Activated naive CD4-positive, alpha-beta T cell treated with anti-CD3 and anti-CD28 coated beads for 36 hours (primary cell): ENCODE measurements at places on chromosomes 3 and 15. TPM values are rescaled to one million over a fixed set of nuclear protein-coding genes. Genes with fewer than 3 reads are reported as not detected.
A peak's percentile ranks its signal among the peaks of the same experiment; 100 is the strongest.

DNA sequence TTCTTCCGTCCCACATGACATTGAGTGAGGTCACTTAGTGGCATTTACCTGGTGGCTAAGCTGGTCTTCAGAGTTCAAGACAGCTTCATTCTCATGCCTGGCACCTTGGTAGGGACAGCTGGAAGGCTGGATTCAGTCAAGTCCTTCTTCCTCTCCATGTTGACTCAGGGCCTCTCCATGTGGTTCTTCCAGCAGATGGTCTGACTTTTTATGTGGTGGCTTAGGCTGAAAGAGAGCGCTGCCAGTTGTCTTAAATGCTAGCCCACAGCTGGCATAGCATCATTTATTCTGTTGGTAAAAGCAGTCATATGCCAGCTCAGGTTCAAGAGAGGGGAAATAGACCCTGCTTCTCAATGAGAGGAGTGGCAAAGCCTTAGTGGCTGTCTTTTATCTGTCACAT lies 53.0 kb upstream of the CTDSPL start:
- H3K4me3 ChIP-seq, result no peak overlapping the region
- H3K36me3 ChIP-seq, result no peaks in the 10 kb centered on the region
- no peaks in the 10 kb centered on the region for H3K27me3 ChIP-seq
- DNase-seq, result no peak
- peaks cover 3% of the 10 kb centered on the region for H3K4me1 ChIP-seq
- no peak overlapping the region for H3K27ac ChIP-seq

DNA sequence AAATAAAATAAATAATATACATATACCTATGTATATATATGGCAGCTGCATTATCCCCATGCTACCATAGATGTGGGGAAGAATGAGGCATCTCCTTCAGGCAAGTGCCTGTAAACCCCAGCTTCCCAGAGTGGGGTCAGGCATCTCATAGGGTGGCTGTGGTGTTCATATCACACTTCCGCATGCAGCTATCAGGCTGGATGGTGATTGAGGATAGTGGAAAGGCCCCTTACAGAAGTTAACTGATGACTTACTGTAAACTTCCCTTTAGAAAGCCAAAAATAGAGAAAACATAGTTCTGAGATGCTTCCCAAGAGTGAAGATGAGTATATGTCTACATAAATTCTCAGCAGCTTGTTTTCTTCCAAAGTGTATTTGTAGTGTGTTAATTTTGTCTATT lies 3.5 kb upstream of the PP2D1 start:
- no peaks in the 10 kb centered on the region for H3K27me3 ChIP-seq
- no peak for DNase-seq
- no peaks in the 10 kb centered on the region for H3K36me3 ChIP-seq
- no peaks in the 10 kb centered on the region for H3K4me1 ChIP-seq
- no peak overlapping the region for H3K27ac ChIP-seq

DNA sequence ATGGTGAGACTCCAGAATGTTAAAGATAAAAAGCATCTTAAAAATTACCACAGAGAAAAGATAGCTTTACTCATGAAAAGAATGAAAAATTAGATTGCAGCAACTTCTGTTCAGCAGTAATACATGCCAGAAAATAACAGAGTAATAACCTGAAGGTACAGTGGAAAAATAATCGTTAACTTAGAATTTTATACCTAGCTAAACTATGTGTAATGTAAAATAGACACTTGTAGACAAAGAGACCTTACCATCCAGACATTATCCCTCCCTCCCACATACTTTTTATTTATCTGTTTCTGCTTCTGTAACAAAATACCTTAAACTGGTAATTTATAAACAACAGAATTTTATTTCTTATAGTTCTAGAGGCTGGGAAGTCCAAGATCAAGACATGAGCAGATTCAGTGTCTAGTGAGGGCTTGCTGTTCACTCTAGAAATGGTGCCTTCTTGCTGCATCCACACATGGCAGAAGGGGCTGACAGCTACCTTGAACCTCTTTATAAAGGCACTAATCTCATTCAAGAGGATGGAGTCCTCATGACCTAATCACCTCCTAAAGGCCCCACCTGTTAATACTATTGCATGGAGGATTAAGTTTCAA lies 90.7 kb downstream of the COL6A6 start:
- H3K4me3 ChIP-seq, result no peak overlapping the region
- DNase-seq, result no peak
- H3K27ac ChIP-seq, result no peak overlapping the region
- H3K4me1 ChIP-seq, result no peaks in the 10 kb centered on the region
- no peaks in the 10 kb centered on the region for H3K36me3 ChIP-seq

GRCh38 chr3:72903004-72903403 lies 15.2 kb downstream of the GXYLT2 start:
- H3K36me3 ChIP-seq, result no peaks in the 10 kb centered on the region
- no peak overlapping the region for H3K27ac ChIP-seq
- no peaks in the 10 kb centered on the region for H3K27me3 ChIP-seq
- H3K4me1 ChIP-seq, result no peaks in the 10 kb centered on the region

GRCh38 chr15:101424984-101425383 lies 64.5 kb downstream of the PCSK6 start:
- no peak overlapping the region for H3K4me3 ChIP-seq
- H3K36me3 ChIP-seq, result no peaks in the 10 kb centered on the region
- no peaks in the 10 kb centered on the region for H3K27me3 ChIP-seq

DNA sequence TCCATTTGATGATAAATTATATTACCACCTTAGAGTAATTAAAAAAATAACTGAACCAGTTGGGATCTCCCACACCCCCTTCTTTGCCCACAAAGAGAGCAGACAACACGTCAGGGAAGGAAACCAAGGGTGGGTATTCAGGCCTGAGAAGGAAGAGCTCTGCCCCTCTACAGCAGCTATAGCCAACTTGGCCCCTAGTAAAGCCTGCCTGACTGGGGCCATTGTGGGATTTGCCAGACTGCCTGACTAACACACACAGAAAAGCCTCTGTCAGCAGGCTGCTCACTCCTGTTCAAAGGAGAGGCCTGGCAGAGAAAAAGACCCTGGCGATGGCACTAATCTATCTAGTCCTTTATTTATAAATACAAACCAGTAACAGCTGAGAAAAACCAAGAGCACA lies 41.4 kb downstream of the ATP8B4 start:
- peaks cover 9% of the 10 kb centered on the region for H3K27me3 ChIP-seq
- no peak for DNase-seq
- no peaks in the 10 kb centered on the region for H3K4me1 ChIP-seq
- no peak overlapping the region for H3K4me3 ChIP-seq
- no peaks in the 10 kb centered on the region for H3K36me3 ChIP-seq

DNA sequence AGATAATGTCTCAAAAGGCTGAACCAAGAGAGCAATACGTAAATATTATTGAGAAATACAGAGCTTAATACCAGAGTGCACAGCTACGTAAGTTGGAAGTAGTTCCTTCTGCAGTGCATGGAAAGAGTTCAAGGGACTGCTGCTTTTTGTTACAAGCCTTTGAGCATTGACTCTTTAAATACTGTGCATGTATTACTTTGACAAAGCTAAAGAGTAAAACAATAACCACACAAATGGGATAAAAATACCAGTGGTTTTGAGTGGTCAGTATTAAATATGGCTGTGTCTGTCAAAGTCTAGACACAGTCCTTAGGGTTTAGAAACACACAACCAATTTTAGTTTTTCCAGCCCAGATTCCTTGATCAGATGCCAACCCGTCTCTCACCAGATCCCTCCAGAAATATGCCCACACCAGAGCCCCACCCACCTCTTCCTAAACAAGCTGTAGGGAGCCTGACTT lies 62.1 kb downstream of the SSR3 start:
- DNase-seq, result no peak
- no peaks in the 10 kb centered on the region for H3K27me3 ChIP-seq
- no peak overlapping the region for H3K4me3 ChIP-seq

- DNase-seq, result no peak
- H3K36me3 ChIP-seq, result peaks cover 53% of the 10 kb centered on the region
- peaks cover 23% of the 10 kb centered on the region for H3K4me1 ChIP-seq
- H3K27ac ChIP-seq, result no peak overlapping the region
- no peaks in the 10 kb centered on the region for H3K27me3 ChIP-seq
- H3K4me3 ChIP-seq, result no peak overlapping the region
Measured at GRCh38 chr3:69178838-69179739, 56.7 kb upstream of the LMOD3 start.

- peak overlapping the region; percentile 89 for H3K27ac ChIP-seq
- H3K4me3 ChIP-seq, result peak overlapping the region; percentile 98
- DNase-seq, result no peak
- H3K27me3 ChIP-seq, result no peaks in the 10 kb centered on the region
- H3K4me1 ChIP-seq, result peaks cover 38% of the 10 kb centered on the region
Measured at GRCh38 chr3:11643201-11643603, 513 bp downstream of the VGLL4 start.

- no peak overlapping the region for H3K27ac ChIP-seq
- no peaks in the 10 kb centered on the region for H3K4me1 ChIP-seq
- no peaks in the 10 kb centered on the region for H3K36me3 ChIP-seq
- DNase-seq, result no peak
- no peak overlapping the region for H3K4me3 ChIP-seq
- H3K27me3 ChIP-seq, result peaks cover 2% of the 10 kb centered on the region
Measured at GRCh38 chr15:49439678-49440395, 16.8 kb downstream of the FGF7 start.

- H3K4me1 ChIP-seq, result no peaks in the 10 kb centered on the region
- H3K36me3 ChIP-seq, result no peaks in the 10 kb centered on the region
- no peak overlapping the region for H3K4me3 ChIP-seq
- no peak overlapping the region for H3K27ac ChIP-seq
Measured at GRCh38 chr3:9230596-9230995, 18.9 kb downstream of the SRGAP3 start.

GRCh38 chr3:4939276-4939675 lies 40.0 kb upstream of the BHLHE40 start:
- no peak for DNase-seq
- H3K36me3 ChIP-seq, result no peaks in the 10 kb centered on the region
- peaks cover 15% of the 10 kb centered on the region for H3K4me1 ChIP-seq
- H3K4me3 ChIP-seq, result no peak overlapping the region
- no peaks in the 10 kb centered on the region for H3K27me3 ChIP-seq
- H3K27ac ChIP-seq, result no peak overlapping the region

GRCh38 chr3:166274351-166275023 lies 437.3 kb upstream of the BCHE start:
- no peaks in the 10 kb centered on the region for H3K27me3 ChIP-seq
- H3K36me3 ChIP-seq, result no peaks in the 10 kb centered on the region
- H3K4me1 ChIP-seq, result no peaks in the 10 kb centered on the region
- H3K27ac ChIP-seq, result no peak overlapping the region
- H3K4me3 ChIP-seq, result no peak overlapping the region
- no peak for DNase-seq

GRCh38 chr15:35691173-35691761 lies 145.3 kb upstream of the DPH6 start:
- DNase-seq, result no peak
- no peaks in the 10 kb centered on the region for H3K4me1 ChIP-seq
- peaks cover 19% of the 10 kb centered on the region for H3K27me3 ChIP-seq
- H3K4me3 ChIP-seq, result no peak overlapping the region
- H3K36me3 ChIP-seq, result no peaks in the 10 kb centered on the region

GRCh38 chr15:68725736-68726135 lies 95.0 kb downstream of the ANP32A start:
- H3K4me1 ChIP-seq, result no peaks in the 10 kb centered on the region
- no peak overlapping the region for H3K4me3 ChIP-seq
- H3K27me3 ChIP-seq, result peaks cover 4% of the 10 kb centered on the region
- DNase-seq, result no peak

GRCh38 chr3:73804204-73804603 lies 179.5 kb upstream of the PDZRN3 start:
- no peak overlapping the region for H3K27ac ChIP-seq
- no peaks in the 10 kb centered on the region for H3K36me3 ChIP-seq
- H3K27me3 ChIP-seq, result peaks cover 2% of the 10 kb centered on the region
- DNase-seq, result no peak

- peaks cover 3% of the 10 kb centered on the region for H3K27me3 ChIP-seq
- peaks cover 11% of the 10 kb centered on the region for H3K4me1 ChIP-seq
Measured at GRCh38 chr3:45209526-45209925, 16.6 kb downstream of the TMEM158 start.

GRCh38 chr3:157618075-157618760 lies 115.0 kb upstream of the VEPH1 start:
- peaks cover 13% of the 10 kb centered on the region for H3K27me3 ChIP-seq
- H3K4me1 ChIP-seq, result peaks cover 5% of the 10 kb centered on the region
- no peak overlapping the region for H3K4me3 ChIP-seq
- H3K27ac ChIP-seq, result no peak overlapping the region

GRCh38 chr3:53817809-53818208 lies 28.4 kb downstream of the CHDH start:
- peaks cover 2% of the 10 kb centered on the region for H3K4me1 ChIP-seq
- no peaks in the 10 kb centered on the region for H3K36me3 ChIP-seq
- DNase-seq, result no peak
- peaks cover 3% of the 10 kb centered on the region for H3K27me3 ChIP-seq
- no peak overlapping the region for H3K27ac ChIP-seq

GRCh38 chr3:35664460-35664919 lies 25.2 kb downstream of the ARPP21 start:
- no peak overlapping the region for H3K4me3 ChIP-seq
- no peak for DNase-seq
- no peaks in the 10 kb centered on the region for H3K27me3 ChIP-seq
- H3K4me1 ChIP-seq, result no peaks in the 10 kb centered on the region

GRCh38 chr3:171516765-171517164 lies 56.6 kb upstream of the TNIK start:
- H3K4me1 ChIP-seq, result peaks cover 1% of the 10 kb centered on the region
- H3K4me3 ChIP-seq, result no peak overlapping the region
- no peaks in the 10 kb centered on the region for H3K27me3 ChIP-seq
- H3K27ac ChIP-seq, result no peak overlapping the region

DNA sequence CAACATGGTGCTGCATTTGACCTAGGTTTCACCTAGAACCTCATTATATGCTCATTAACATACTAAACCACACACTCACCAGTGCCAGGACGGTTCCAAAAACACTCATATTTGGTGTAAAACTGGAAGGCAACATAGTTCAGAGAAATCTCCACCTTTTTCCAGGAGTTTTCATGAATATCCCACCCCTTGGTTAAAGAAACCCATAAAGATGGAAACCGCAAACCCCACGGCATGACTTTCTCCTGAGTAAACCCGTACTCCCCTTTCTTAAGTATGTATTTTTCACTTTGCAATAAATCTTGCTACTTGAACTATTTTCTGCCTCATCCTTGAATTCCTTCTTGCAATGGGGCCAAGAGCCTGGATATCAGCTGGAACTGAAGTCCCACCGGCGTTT lies 379.3 kb downstream of the MAGI1 start:
- no peak overlapping the region for H3K4me3 ChIP-seq
- H3K27me3 ChIP-seq, result no peaks in the 10 kb centered on the region
- H3K4me1 ChIP-seq, result no peaks in the 10 kb centered on the region

GRCh38 chr3:166810741-166811445 lies 569.2 kb downstream of the ZBBX start:
- no peak overlapping the region for H3K27ac ChIP-seq
- H3K36me3 ChIP-seq, result no peaks in the 10 kb centered on the region
- H3K4me3 ChIP-seq, result no peak overlapping the region
- no peaks in the 10 kb centered on the region for H3K4me1 ChIP-seq

Gene PLSCR1
- total RNA-seq, result 60.1 TPM

Gene UROC1
- not detected for total RNA-seq

Gene MYL3
- total RNA-seq, result not detected

Gene ZMYND10
- 0.54 TPM for total RNA-seq

Gene PTH1R
- total RNA-seq, result not detected

Gene CSPG5
- 0.17 TPM for total RNA-seq

Gene LYZL4
- total RNA-seq, result not detected
